Tongue (tissue), 3 donors: ENCODE measurements at places on chromosomes 16 and 17.

GRCh38 chr16:2482249-2482648 lies 7.3 kb downstream of the TBC1D24 start:
- DNase-seq: peak; percentile 71

GRCh38 chr16:5386989-5387388 lies 289.4 kb upstream of the EEF2KMT start:
- DNase-seq: no peak

DNA sequence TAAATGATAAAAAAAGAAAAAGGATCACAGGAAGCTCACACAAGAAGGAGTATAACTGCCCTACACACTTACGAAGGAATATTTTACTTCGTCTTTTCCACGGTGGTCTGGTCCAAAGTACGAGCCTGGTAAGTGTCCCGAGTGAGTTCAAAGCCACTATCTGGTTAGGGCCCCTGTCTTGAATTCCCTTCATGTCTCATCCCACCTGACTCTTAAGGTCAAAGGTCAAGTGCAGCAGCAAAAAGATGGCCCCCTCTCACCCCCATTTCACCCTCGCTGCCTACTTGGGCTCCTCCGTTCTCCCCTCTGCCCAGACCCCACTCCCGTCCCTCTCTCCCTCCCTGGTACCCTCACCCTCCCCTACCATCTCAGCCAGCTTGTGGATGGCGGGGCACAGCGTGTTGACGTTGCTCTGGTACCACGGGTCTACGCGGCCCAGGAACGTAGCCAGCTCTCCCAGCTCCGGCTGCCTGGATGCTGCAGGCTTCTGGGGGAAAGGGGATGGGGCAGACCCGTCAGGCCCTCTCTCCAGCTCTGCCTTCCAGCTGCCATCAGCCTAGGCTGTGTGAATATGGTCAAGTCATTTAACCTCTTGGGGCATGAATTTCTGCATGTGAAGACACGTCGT lies 27.8 kb upstream of the MFSD6L start:
- no peak for DNase-seq

DNA sequence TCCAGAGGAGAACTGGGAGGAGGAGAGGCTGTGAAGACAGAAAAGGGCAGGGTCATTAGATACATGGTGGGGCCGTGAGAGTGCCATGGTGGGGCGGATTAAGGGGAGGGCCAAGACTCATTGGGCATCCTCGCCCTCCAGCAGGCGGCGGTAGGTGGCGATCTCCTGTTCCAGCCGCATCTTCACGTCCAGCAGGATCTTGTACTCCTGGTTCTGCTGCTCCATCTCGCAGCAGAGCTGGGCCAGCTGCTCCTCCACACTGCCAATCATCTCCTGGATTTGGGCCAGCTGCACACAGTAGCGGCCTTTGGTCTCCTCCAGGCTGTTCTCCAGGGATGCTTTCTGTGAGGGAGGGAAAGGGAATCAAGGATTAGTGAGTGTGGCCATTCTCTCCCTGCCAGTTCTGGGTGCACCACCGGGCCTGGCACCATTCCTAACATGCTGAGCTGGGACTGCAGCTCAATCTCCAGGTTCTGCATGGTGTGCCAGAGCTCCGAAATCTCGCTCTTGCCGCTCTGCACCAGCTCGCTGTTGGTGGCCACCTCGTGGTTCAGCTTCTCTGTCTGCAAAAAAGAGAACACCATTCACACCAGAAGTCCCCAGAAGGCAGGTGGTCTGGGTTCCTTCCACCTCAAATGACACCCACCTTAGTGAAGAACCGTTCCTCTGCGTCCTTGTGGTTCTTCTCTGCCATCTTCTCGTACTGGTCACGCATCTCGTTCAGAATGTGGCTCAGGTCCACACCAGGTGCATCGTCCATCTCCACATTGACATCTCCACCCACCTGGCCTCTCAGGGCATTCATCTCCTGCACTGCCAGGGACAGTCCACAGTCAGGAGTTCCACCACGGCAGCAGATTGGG lies 129.0 kb downstream of the CCDC144A start:
- no peak for DNase-seq

DNA sequence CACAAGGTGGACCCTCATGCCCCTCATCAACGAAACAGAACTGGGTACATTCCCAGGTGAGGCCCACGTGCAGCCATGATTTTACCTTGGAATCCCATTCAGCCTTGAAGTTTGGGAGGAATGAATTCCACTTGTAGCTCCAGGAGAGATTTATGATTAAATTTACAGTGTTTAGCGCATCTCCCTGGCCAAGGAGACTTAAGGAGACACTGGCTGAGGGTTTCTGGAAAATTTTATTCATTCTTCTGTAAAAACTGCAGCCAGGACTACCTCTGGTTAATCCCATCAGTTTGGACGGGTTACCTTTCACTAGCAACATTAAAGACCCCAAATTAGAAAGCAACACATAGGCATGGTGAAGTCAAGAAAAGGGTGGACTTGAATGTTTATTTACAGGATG lies 87.2 kb upstream of the SMURF2 start:
- no peak for DNase-seq

DNA sequence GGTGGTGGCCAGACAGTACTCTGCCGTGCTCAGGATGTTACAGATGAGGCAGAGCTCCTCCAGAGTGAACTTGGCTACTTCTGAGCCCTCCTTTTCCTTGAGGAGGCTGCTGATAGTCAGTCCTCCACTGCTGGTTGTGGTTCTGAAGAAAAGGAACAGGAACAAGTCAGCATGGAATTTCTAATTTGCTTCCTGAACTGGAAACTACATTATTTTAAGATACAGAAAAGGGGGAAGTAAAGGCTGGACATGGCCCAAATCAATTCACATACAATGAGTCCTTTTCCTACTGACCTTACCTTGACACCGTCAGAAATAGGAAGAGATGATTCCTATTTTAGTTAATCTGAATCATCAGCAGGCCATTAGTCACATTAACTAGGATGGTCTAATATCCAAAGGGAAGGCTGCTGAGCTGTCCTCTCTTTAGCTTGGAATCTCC lies 154.2 kb downstream of the VPS53 start:
- DNase-seq: no peak

DNA sequence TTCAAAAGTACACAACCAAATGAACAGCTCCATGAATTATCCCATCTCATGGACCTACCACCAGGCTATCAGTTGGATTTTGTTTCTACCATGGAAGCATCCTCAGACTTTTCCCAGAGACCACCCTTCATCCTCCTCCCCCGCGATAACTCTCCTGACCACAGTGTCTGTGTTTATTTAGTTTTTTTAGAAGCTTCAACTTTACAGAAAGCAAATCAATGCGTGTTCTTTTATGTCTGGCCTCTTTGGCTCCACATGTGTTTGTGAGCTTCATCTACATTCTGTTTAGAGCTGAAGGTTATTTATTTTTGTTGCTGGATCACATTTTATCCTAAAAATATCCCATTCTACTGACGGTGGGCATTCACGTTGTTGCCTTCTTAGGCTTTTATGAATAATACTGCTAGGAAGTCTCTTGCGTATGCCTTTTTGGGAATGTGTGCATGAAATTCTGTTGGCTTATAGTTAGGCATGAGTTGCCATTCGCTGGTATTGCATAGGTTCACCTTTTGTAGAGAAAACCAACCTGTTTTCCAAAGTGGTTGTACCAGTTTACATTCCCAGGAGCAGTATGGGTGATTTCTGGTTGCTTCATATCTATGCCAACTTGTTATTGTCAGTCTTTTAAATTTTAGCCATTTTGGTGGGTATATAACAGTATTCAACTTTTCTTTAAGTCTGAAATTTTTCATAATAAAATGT lies 83.0 kb downstream of the CMIP start:
- DNase-seq: no peak

- no peak for DNase-seq
Observed at GRCh38 chr16:66422366-66422765, 4.7 kb upstream of the BEAN1 start.

- DNase-seq: peak; percentile 93
Observed at GRCh38 chr17:1005361-1005946, 8.5 kb downstream of the TIMM22 start.

GRCh38 chr17:70621566-70621965 lies 452.2 kb downstream of the KCNJ2 start:
- peak; percentile 96 for DNase-seq

DNA sequence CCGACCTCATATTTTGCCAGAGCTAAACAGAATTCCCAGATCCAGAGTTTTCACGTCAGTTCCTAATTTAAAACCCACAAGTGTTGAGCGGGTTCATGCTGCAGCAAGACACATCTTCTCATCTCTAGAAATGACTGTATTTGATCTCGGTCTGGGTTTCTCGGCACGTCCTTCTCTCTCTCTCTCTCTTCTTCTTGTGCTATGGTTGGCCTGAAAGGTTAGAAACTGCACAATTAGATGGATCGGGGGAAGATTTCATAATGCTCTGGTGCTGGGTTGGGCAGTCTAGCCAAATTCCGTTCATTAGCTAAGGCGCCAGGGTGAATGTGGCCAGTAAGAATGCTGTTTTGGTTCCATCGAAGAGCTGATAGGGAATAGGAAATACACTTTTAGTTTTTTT lies 158.9 kb upstream of the NOG start:
- no peak for DNase-seq

DNA sequence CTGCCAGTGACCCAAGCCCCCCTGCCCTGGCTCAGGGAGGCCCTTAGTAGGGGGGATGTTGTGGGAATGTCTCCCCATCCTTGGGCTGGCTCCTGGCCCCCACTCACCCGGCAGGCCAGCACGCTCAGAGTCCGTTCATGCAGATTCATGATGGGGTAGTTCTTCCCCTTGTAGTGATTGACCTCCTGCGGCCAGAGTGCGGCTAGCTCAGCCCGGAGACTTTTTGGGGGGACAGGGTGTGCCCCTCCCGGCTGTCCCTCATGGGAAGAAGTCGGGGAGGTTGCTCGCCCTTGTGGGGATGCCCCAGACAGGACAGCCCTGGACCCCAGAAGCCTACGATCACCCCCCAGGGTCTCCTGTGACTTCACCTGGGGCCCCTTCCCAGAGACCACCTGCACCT lies 4.0 kb downstream of the NPB start:
- no peak for DNase-seq

- DNase-seq: no peak
Observed at GRCh38 chr17:57461082-57461481, 204.8 kb downstream of the MSI2 start.

DNA sequence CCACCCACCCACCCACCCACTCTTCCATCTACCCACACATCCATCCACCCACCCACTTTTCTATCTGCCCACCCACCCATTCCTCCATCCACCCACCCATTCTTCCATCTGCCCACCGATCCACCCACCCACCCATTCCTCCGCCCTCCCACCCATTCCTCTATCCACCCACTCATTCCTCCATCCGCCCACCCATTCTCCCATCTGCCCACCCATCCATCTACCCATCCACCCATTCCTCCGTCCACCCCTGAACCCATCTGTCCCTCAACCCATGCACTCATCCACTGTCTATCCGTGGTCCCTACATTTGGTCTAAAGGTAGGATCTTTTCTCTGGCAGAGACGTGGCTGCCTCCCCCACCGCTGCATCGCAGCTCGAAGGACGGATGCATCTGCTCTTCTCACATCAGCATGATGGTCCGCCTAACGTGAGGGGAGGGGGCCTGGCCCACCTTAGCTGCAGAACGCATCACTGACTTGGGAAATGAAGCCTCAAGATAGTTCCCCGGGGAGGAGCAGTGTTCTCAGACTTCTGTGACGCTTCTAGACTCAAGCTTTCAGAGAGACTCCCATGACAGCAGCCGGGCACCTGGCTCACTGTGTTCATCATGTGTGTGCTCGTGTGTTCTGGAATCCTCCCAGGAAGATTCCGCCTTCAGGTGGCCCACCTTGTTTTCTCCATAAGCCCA lies 17.2 kb upstream of the GSE1 start:
- DNase-seq: no peak

GRCh38 chr16:77910021-77910420 lies 112.3 kb upstream of the CLEC3A start:
- DNase-seq: no peak

- DNase-seq: peak; percentile 69
Observed at GRCh38 chr16:66147291-66147690, 219.2 kb upstream of the CDH5 start.

DNA sequence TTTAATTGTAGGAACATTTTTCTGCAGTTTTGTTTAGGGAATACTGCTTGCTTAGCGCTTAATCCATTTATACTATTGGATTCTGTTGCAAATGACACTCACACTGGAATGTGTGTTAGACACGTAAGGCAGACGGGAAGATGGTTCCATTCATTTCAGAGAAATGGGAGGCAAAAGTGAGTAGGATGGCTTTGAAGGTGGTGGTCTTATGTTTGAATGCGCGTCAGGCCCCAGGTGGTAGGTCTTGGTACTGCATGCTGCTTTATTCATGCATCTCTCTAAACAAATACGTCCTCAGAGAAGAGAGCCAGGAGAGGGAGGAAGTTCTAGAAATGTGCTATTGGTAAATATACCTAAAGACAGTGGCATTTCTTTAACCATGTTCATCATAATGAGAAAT lies 997.6 kb upstream of the RBFOX1 start:
- peak; percentile 6 for DNase-seq

GRCh38 chr16:87076331-87076949 lies 240.8 kb downstream of the C16orf95 start:
- no peak for DNase-seq

DNA sequence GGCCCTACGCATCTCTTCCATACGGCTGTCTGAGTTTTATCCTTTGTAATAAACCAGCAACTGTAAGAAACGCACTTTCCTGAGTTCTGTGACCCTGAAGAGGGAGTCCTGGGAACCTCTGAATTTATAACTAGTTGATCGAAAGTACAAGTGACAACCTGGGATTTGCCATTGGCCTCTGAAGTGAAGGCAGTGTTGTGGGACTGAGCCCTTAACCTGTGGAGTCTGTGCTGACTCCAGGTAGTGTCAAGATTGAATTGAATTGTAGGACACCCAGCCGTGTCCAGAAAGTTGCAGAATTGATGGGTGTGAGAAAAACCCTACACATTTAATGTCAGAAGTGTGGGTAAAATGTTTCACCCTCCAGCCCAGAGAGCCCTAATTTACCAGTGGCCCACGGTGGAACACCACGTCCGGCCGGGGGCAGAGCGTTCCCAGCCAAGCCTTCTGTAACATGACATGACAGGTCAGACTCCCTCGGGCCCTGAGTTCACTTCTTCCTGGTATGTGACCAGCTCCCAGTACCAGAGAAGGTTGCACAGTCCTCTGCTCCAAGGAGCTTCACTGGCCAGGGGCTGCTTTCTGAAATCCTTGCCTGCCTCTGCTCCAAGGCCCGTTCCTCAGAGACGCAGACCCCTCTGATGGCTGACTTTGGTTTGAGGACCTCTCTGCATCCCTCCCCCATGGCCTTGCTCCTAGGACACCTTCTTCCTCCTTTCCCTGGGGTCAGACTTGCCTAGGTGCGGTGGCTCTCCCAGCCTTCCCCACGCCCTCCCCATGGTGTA lies 1.5 kb downstream of the GAA start:
- DNase-seq: no peak

- no peak for DNase-seq
Observed at GRCh38 chr17:28982131-28982793, 23.6 kb downstream of the SEZ6 start.

GRCh38 chr17:13024526-13025257 lies 6.9 kb upstream of the ELAC2 start:
- DNase-seq: peak; percentile 77

DNA sequence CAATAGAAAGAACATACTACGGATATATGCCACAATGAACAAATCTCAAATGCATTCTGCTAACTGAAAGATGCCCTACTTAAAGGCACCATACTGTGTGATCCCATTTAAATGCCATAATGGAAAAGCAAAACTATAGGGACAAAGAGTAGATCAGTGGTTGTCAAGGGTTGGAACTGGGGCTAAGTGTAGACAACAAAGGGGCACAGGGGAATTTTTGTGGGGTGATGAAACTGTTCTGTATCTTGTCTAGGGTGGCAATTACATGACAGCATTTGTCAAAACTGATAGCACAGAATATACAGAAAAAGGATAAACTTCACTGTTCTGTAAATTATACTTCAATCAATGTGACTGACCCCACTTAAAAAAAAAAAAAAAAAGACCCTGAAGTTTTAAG lies 17.7 kb downstream of the GFOD2 start:
- DNase-seq: no peak
